Suppressor macrophage (primary cell): ENCODE measurements at places on chromosomes 3 and 15.
A peak's percentile ranks its signal among the peaks of the same experiment; 100 is the strongest.

- DNase-seq: no peak
Observed at GRCh38 chr15:63992300-63992699, 54.0 kb downstream of the DAPK2 start.

DNA sequence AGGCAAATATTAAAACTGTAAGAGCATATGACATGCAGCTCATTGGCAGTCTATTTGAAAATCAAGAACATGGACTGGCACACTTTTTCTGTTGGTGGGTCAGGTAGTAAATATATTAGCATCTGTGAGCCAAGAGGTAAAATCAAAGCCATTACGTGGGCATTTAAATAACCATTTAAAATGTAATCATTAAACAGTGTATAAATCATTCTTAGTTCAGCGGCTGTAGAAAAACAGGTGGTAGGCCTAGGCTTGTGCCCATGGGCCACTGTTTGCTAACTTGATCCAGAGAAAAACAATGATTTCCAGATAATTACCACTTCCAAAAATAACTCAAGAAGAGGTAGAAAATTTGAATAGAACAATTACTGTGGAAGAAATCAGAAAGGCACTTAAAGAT, 105.1 kb downstream of the CHST2 start:
- DNase-seq: no peak

GRCh38 chr3:40736943-40737342, 212.2 kb downstream of the ZNF621 start:
- DNase-seq: no peak

DNA sequence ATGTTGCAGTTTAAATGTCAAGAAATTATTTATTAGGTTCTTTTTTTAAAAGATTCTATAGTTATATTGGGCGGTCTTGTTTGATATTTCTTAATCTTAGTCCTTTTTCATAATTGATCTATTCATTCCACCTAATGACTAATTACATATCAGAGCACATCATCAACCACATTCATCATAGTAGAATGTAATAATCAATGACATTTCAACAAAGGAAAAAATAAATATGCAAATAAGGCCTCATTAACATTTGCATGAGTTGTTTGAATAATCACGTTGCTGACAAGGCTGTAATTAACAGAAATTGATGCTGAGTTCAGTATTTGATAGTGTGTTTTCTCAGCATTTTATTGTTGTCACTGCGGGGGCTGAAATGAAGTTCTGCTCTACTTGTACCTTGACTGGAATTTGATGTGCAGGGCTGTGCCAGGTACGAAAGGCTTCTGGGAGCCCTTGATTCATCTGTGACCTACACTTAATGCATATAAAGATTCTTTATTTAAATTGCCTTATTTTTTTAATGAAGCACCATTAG, 215.7 kb downstream of the TCF12 start:
- no peak for DNase-seq

GRCh38 chr3:149621218-149622005, 36.4 kb downstream of the WWTR1 start:
- DNase-seq: peak; percentile 31

DNA sequence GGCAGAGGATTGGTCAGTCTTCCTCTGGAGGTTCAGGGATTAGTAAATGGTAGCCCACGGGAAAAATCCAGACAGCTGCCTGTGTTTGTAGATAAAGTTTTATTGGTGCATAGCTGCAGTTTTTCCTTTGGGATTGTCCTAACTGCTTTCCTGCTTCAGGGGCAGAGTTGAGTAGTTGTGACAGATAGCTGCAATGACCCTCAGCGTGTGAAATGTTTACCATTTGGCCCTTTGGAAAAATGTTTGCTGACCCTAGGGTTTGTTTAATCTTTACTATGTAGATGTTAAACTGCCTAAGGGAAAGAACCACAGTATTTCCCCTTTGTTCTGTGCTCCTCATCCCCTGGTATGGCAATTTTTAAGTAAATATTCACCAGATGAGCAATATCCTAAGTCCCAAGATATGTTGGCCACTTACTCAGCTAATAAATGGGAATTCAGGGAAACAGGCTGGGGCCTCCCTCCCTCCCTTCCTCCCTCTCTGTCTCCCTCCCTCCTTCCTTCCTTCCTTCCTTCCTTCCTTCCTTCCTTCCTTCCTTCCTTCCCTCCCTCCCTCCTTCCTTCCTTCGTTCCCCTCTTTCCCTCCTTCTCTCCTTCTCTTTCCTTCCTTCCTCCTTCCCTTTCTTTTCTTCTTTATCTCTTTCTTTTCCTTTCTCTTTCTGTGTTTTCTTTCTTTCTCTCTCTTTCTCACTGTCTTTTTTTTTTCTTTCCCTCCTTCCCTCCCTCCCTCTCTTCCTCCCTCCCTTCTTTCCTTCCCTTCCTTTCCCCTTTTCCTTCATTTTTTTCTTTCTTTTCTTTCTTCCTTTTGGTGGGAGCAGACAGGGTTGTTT, 234.6 kb upstream of the BHLHE40 start:
- DNase-seq: no peak

DNA sequence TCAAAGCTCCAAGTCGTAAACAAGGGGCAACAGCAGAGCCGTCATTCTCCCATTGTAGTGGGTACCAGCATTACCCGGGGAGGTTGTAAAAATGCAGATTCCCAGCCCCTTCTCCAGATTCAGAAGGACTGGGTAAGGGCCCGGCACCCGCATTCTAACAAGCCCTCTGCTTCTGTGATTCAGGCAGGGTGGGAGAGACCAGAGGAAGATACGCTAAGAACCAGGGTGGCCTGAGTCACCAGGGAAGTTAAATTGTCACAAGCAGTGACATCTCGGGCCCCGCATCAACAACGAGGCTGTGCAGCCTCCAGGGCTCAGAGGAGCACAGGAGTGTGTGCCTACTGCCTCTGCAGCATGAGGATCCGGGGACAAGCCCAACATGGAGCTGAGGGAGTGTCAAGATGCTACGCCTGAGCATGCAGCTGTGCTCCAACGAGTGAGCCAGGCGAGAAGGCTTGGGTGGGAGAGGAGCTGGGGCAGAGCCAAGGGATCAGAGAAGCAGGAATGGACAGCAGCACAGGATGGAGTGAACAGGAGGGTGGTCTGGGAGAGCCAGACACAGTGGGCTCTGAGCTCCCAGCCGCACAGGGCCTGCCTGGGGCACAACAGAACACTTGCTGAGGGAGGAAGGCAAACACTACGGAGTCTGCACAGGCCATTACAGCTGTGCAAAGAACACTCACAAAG, 68.5 kb downstream of the CPN2 start:
- peak; percentile 25 for DNase-seq

- no peak for DNase-seq
Observed at GRCh38 chr3:151924753-151925152, 51.3 kb downstream of the SUCNR1 start.

DNA sequence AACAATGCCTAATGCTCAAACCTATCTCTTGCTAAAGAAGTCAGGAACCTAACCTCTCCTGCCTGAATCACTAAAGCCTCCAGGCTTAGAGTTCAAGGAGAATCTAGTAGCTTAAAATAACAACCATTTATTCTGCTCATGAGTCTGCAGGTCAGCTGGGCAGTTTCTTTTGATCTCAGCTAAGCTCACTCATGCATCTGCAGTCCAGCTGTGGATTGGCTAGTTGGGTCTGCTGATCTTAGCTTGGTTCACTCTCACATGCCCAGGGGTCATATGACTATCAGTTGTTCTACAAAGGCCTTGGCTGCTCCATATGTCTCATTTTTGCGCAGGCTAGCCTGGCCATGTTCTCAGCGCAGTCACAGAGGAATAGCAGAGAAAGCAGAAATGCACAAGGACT, 109.2 kb upstream of the STT3B start:
- DNase-seq: peak; percentile 1

- no peak for DNase-seq
Observed at GRCh38 chr3:135218782-135219181, 423.7 kb downstream of the EPHB1 start.

- DNase-seq: no peak
Observed at GRCh38 chr15:37104424-37104981, 4.2 kb upstream of the MEIS2 start.

DNA sequence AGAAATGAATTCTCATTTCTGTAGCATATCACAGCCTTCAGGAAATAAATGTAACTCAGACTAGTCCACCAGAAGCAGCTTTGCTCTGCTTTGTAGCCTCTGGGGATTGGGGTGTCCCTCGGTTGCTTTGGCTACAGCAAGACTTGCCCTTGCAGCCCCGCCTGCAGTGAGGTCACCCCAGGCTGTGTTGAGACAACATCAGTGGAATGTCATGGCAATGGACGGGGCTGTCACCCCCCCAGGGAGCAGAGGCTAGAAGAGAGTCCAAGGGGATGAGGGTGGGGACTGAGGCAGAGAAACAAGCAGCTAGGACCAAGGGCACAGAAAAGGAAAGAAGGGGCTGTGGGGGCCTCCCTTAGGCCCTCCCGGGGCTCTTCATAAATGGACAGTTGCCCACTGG, 854 bp downstream of the CLEC3B start:
- DNase-seq: no peak
